ENCODE measurements at places on chromosomes 6 and 20.

GRCh38 chr6:34584694-34585093 is 28.6 kb upstream of the SPDEF start:
- no peak for DNase-seq

- no peak for DNase-seq
Measured at GRCh38 chr20:37506152-37506725, 14.8 kb upstream of the NNAT start.

GRCh38 chr6:108801366-108801765 is 46.9 kb upstream of the ARMC2 start:
- no peak for DNase-seq

DNA sequence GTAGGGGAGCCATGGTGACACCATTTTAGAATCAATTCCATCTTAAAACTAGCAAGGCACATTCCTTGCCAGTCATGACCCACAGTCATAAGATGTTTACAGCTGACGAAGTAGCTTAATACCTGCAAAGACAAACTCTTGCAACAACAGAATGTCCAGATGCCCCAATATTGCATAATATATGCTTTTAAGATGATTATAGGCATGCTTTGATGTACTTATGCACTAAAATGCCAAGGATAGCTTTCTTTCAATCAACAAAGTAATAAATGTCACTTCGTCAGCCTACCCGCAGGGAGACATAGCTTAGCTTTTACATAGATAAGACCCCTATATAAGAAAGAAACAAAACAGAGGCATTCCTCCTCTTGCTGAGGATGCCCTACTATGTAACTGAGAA is 26.7 kb downstream of the ACSS1 start:
- no peak for DNase-seq

GRCh38 chr20:32773855-32774254 is 11.7 kb downstream of the DNMT3B start:
- no peak for DNase-seq

DNA sequence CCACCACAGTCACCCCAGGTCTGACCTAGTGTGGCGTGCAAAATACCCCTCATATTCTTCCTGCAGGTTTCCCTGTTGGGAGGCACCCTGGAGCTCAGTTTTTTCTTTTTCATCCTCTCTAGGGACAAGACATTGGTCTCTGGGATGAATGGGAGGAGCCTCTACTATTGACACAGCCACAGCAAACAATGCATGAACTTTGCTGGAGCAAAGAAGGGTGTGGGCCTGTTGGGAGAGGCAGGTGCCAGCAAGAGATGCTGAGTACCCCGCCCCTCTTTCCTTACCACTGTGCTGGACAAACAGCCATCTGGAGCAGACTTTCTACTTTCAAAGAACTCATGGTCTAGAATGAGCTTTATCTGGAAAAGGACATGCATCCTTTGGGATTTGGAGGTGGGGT is 10.1 kb downstream of the TGM3 start:
- peak; percentile 95 for DNase-seq

DNA sequence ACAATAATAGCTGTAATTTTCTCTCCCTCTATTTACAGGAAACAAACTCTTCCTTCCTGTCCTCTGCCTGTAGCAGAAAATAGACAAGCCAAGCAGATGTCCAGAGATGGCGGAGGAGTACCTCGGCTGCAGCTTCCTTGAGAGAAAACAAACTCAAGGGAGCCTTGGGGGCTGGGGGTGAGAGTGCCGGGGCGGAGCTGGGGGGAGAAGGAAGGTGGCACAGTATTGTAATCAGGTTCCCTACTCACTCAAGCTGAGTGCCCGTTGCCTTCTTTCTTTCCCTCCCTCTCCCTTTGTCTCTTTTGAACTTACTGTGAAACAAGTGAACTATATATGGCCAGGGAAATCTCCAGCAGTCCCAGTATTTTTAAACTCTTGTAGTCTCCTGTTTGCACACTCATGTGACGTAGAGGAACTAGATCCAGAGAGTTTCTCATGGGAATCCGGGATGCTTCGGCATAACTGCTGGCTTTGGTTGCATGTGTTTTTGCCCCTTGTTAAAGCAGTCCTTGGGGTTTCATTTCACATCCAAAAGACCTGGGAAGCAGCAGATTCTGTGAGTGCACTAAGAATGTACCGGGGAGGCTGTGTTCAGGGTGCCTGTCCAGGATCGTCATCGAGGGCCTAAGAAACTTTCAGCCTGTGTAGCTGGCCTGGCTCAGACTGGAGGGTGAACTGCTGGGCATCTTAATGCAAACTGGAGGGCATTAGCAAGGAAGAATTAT is 44.6 kb upstream of the HDDC2 start:
- DNase-seq: no peak

Measured in COR-L47 (cell line).